ENCODE measurements at places on chromosomes 12 and 14.
A peak's percentile ranks its signal among the peaks of the same experiment; 100 is the strongest.

GRCh38 chr14:22597771-22598098 is 365 bp upstream of the ABHD4 start:
- DNase-seq = no peak

GRCh38 chr14:34407951-34408350 is 54.1 kb downstream of the SPTSSA start:
- DNase-seq = no peak

- DNase-seq = peak; percentile 22
These were observed 782.5 kb downstream of the TMEM121 start for GRCh38 chr14:106308839-106309389.

- no peak for DNase-seq
These were observed 15.5 kb downstream of the MORN3 start for GRCh38 chr12:121653999-121654398.

- no peak for DNase-seq
These were observed 608 bp downstream of the ZNF410 start for GRCh38 chr14:73887318-73887616.

DNA sequence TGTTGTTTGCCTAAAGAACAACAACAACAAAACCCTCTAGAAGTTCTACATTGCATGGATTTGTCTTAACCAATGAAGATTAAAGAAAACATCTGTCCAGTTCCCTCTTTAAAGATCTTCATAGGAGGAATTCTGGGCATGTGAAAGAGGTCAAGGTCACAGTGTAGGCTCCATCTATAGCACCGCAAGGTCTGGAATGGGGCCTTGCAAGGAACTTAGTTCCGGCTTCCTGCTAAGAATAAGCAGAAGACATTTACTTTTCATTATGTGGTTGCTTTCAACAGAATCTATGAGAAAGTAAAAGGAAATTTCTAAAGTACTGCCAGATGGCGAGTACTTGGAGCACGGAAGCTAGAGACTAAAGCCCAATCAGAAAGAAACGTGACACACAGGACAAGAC is 57.2 kb upstream of the GNPNAT1 start:
- no peak for DNase-seq
